Activated CD8-positive, alpha-beta memory T cell treated with anti-CD3 and anti-CD28 coated beads for 4 hours (primary cell): ENCODE measurements at places on chromosomes 6 and 20.
A peak's percentile ranks its signal among the peaks of the same experiment; 100 is the strongest.

GRCh38 chr6:34556031-34556471 is at the start of gene SPDEF:
Gene SPDEF (minus strand): TSS chr6:34556329. CDS start chr6:34544455, 11,874 bp downstream.
- no peak for DNase-seq

GRCh38 chr20:17431621-17432364 is 99.4 kb downstream of the BFSP1 start:
- DNase-seq: peak; percentile 3

DNA sequence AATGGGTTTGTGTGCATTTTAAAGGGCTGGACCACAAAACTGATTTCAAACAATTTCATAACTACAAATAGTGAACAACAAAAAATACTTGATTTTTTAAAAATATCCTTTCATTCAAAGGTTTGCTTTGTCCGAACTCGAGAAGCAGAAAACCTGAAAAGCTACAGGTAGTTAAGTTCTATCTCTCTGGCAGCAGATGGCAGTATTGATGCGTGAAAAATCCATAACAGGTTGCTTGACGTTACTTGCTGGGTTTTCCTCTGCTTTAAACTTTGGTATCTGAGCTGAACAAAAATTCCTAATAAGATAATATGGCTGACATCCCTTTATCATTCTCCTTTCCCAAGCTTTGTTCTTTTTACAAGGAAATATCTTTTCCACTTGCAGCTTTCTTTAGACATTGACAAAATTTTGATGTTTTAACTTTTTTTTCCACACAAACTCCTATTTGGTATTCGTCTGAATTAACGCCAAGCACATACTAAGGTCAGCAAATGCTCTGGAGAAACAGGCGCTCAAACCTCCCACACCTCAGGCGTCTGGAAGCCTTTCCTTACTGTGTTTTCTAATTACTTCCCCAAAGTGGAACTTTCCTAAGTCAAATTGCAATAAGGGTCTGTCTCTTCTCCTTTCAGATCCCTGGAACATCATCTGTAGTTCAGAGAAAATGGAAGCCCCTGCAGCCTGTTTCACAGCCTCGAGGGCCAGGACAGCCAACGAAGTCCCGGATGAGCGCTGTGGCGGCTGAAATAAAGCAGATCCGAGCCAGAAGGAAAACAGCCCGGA is 50.3 kb upstream of the GFRAL start:
- no peak for DNase-seq

GRCh38 chr6:5151955-5152401 is 66.8 kb downstream of the PPP1R3G start:
- no peak for DNase-seq

- no peak for DNase-seq
These were observed 130.9 kb downstream of the TRMT11 start for GRCh38 chr6:126117251-126117650.

DNA sequence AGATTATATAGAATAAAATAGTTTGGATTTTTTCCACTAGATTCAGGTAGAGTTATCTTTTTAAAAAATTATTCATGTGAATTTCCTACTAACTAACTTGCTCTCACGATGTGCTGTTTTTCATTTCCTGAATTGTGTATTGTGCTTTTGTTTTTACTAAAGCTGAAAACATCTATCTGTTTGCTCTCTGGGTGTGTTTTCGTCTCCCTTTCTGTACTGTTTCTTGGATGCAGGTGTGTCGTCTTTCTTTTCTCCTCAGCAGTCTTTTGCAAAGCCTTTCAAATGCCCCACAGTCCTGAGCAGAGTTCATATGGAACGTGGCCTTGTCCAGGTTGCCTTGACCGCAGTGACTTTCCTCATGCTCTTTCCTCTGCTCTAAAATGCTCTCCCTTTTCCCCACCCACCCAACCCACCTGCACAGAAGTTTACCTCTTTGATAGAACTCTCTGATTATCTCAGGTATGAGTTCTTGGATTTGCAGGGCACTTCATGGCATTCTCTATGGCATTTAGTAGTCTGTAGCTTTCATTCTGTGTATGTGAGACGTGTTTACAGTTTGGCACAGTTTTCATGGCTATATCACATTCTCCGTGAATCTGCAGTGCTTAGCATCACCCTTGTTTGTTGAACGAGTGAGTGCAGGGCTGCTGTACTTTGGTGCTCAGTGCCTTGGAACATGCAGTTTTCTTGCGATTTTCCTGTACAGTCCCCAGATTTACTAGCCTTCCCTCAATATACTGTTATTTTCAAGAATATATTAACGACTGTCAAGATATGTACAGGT is 77.1 kb downstream of the FARS2 start:
- DNase-seq: no peak

GRCh38 chr6:30685157-30686008 is 1.1 kb downstream of the PPP1R18 start:
- DNase-seq: no peak

DNA sequence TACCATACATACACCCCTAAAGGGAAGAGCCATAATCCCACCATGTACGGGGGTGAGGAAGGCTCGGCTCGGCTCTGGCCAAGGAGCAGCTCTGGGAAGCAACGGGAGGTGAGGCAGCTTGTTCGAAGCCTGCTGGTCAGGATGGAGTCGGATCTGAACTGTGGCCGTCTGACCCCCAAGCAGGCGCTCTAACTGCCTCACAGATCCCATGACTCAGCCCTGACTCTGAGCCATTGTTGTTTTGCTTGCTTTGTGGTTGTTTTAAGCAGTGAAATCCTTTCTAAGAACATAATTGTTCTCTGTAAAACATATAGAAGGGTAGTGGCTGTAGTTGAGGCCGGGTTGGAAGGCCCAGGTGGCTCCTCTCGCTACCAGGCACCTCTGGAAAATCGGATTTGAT is 10.9 kb downstream of the C6orf132 start:
- DNase-seq: no peak

- no peak for DNase-seq
These were observed 16.8 kb upstream of the SERPINB9 start for GRCh38 chr6:2919886-2920285.

DNA sequence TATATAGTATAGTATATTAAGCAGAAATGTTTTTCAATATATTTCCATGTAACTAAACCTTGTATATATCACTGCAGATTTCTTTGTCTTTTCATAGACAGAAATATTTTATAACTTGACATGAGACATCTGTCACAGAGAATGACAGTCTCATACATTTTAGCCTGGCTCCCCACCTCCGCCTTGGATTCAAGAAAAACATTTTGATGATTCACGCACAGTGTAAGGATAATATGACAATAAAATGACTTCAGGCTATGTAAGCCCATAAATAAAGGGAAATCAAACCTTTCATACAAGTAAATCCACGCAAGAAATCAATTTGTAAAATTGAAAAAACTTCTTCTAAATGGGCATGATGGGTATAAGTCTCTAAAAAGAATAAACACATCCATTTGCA is 36.4 kb downstream of the FBXO5 start:
- DNase-seq: no peak

DNA sequence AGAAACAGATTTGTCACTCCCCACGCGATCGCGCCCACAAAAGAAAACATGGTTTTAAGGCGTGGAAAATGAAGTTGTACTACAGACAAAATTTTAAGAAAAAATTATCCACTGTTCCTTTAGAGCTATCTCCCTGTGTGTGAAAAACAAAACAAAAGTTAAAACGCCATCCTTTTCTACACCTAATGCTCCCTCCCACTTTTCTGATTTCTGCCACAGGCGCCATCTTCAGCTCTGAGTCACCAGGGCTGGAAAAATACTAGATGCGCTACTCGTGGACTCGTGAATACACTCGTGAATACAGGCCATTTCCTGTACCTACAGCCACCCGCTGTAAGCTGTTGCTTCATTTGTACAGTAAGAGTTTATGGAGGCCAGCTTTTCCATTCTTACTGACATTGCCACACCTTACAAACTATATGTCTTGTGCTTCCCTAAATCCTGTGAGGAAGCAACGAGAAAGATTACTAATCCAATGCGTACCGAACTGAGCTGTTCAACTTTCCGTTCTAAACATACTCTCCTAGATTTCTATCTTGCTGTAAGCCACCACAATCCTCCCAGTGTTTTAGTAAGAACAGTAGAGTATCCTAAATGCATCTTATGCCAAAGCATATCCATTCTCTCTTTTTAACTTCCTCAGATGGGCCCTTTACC is 773 bp upstream of the AHI1 start:
- DNase-seq: peak; percentile 52

GRCh38 chr6:18680842-18681241 is 293.7 kb downstream of the RNF144B start:
- DNase-seq: no peak

DNA sequence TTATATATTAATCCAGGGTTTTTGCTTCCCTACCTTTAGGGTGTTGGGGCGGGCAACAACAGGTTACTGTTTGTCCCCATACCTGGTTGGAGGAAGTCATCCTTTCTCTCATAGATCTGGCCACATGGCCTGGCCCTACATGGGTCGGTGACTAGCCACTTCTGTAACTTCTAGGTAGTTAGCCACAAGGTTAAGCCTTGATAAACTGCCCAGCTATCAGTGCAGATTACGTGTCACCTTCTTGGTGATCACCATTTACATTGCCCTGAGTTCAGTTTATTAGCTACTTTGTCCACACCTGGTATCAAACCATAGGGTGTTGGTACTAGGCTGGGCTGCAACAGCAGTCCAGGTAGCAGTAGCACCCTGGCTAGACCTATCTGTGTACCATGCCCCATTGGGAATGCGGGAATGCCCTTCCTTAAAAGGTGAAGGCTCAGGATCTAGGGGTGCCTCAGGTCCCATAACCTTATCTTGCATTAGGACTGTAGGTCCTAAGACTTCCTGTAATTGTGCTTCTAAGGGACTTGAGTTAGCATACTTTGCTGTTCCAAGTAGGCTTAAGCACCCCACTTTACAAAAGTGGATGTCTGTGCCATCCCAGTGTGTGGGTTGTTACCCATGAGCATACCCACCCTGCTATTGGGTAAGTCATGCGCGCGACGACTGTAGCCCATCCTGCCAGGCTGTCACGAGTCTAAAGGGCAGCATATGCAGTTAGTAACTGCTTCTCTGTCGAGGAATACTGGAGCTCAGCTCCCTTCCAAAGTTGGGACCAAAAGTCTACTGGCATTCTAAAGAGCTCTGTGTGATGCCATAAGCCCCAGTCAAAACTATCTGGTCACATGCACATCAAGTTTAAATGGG is 5.2 kb downstream of the ZKSCAN3 start:
- DNase-seq: no peak

DNA sequence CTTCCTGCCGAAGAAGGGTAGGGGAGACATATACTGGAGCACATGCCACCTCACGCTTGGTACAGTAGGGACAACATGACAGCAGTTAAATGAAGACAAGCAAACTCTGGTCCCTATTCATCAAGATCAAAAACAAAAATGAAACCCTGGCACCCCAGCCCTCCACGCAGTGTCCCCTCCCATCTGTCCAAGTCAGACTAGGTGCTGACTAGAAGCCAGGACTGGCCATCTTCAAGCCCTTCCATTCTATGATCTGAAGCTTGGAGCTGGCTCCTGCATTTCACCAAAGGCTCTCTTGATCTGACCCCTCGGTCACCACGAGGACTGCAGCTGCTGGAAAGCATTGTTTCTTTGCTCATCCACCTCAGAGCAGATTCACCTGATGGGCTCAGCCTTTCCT is 158.9 kb upstream of the GGTLC1 start:
- DNase-seq: no peak

- DNase-seq: no peak
These were observed 175.6 kb downstream of the BMP7 start for GRCh38 chr20:57090590-57091560.

DNA sequence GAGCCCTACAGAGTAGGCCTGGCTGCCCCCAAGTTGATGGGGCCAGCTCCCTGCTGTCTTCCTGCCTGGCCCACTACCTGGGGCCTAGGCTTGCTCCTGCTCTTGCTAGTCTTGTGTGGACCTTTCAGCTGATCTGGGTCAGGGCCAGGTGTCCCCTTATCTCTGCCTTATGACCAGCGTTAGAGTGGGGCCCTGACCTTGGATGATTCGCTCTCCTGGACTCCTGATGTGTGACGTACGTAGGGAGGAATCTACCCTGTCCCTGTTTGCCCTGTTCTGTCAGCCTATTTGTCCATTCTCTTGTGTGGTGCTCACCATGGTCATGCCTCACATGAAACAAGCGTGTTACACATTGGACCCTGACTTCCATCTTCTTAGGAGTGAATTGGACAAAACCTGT is 571.8 kb downstream of the QKI start:
- DNase-seq: no peak

DNA sequence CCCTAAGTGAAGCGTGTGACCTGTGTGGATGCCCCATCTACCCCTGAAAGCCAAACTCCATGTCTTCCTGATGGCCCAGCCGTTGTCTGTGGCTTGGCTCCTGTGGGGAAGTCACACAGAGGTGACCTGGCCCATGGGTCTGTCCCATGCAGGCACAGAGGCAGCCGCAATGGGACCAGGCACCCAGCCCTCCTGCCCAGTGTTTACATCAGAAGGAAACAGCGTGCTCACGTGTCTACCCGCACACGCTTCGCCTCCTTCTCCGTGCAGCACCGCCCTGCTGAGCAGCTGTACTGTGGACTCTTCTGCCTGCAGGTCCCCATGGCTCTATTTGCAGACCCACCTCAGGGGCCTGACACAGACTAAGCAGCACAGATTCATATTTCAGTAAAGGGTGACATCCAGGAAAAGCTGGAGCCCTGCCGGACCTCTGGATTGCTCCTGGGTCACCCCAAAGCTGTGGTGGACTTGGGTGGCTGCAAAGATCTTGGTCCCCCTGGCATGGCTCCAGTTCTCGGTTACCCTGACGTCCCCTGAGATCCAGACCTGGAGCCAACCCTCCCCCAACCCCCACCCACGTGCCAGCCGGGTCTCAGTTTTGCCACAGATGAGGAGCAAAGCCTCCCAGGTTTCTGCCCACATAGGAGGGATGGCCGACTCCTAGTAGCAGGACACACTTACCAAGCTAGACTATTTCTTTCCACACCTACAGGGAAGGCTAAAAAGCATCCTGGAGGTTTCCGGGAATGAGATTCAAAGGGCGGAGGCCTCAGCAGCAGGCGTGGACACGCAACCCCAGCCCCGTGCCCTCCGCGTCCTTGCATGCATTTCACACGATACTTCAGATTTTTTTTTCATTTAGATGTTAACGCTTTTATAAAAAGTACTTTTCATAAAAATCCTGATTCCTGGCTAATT is 120.3 kb downstream of the CDH4 start:
- no peak for DNase-seq

DNA sequence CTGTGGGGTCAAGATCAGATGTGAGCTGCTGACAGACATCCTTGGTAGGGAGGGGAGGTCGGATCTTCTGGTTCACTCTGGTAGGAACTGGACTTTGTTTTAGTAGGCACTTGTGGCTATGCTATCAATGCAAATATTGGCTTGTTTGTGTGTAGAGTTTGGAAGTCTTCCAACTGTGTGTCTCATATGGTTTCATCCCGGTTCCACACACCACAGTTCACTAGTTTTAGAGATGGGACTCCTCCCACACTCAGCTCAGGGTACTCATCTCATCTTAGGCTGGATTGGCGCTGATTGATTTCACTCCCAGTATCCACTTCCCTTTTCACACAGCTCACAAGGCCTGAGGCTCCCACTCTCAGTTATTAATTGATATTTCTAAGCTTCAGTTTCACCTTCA is 161.3 kb downstream of the THBS2 start:
- DNase-seq: no peak

- DNase-seq: no peak
These were observed 52.2 kb downstream of the TRIM27 start for GRCh38 chr6:28871335-28872156.
